Coronary artery (tissue), 2 donors: ENCODE measurements at places on chromosomes 6 and 20.

GRCh38 chr6:36722365-36722764 lies 24.7 kb downstream of the RAB44 start:
- no peak for DNase-seq

DNA sequence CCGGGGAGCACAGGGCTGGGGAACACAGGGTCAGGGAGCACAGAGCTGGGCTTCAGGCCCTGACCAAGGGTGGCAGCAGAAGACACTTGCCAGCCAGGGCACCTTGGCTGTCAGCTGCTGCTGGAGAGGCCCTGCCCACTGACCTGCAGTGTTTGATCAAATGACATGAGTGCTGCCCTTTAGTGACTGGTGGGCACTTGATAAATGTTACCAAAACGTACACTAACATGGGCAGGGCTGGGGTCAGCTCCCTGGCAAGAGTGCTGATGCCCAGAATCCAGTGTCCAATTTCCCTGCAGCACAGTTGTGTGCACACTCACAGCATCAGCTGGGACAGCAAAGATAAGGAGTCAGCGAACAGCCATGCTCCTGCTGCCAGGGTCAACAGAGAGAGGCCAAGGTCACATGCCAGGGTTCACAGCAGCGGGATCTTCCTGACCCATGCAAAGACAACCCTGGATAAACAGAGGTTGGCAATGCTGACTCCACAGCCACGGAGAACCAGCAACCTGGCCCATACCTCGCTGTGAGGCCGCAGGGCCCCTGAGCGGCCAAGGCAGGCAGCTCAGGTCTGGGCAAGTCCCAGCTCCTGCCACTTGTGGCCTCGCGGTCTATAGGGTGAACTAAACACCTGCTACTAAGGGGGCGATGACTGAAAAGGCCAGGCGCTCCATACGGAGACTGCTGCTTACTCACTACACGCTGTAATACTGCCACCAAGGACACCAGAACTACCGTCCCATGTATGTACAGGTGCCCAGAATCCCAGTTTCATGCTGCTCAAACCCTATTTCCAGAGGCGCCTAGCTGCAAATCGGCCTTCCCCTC lies 46.3 kb downstream of the NINL start:
- no peak for DNase-seq

DNA sequence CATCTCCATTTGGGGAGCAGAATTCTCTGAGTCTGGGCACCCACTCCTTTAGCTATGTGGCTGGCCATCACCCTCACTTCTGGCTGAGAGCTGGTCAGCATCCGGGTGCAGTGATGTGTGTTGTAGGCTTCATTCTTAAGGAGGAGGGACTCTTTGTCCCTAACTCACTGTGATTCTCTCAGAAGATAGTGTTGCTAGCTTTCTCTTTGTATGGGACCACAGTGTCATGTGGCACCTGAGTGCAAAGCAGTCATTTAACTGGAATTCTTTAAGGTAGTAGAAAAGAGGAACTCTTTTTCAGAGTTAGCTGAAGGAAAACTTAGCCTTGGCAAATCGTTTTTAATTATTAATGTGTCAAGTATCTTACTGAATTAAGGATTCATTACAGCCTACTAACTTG lies 165.9 kb downstream of the JARID2 start:
- DNase-seq = no peak

GRCh38 chr6:128158496-128158895 lies 257.6 kb upstream of the THEMIS start:
- DNase-seq = no peak

DNA sequence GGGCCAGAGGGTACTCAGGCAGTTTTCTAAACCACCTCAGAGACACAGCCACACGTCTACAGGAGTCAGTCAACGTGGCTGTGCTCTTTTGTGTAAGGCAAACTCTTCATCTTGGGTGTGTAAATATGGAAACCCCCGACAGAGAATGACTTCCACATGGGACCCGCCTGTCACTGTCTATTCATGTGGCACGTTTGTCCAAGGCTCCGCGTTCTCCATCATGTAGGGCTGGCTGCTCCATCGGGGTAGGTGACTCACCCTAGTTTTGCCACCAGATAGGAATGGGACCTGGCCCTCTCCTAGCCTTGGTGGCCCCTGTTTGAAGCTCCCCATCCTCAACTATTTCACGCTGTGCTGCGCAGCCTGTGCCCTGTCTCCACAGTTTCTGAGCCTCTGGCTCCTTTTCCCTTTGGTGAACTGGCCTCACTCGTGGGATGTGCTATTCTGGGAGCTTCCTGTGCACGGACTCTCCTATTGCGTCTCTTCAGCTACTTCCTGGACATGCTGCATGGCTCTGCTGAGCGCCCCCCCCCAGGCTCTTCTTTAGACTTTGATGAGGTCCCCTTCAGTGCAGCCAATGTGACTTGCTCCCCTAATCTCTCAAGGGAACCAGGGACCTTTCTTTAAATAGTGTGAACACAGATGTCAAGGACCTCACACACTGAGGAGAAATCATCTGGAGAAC lies 143.2 kb upstream of the PDE10A start:
- DNase-seq = no peak

DNA sequence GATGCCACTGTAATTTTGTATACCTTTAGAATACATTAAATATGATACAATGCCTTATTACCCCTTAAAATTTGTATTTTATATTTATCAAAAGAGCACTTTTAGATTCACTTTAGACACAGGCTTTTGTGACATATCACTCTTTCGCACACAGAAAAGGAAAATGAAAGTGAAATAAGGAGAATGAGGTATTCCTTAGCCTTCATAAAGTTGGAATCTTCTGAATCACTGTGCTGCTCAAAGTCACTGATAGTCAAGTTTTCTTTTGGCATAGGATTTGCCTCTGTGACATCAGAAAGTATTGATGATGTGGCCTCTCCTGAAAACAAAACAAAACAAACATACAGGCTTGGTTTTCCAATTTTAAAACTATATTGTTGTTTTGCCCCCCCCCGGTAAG lies 1097.1 kb downstream of the KIF16B start:
- DNase-seq = no peak

GRCh38 chr6:107235511-107235910 lies 120.2 kb upstream of the BEND3 start:
- no peak for DNase-seq

DNA sequence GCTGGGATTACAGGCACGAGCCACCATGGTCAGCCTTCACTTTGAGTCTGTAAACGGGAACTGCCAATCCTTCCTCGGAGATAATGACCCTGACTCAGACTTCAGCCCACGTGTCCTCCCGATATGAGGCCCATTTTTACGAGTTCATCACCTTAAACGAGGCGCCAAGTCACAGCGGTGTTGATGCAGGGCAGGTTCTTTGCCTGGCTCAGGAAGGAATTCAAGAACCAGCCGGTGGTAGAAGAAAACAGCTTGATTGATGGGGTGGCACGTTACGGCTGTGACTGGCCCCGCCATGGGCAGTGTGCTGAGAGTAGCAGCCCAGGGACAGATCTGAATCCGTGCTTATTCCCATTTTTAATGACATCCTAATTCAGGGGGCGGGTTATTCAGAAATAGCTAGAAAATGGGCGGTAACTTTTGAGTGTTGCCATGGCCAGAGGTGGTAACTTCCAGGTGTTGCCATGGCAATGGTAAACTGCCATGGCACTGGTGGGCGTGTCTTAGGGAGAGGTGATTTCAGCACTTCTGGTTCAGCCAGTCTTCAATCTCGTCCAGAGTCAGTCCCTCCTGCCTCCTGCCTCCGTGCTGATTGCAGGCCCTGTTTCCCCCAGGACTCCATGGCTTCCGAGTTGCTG lies 9.1 kb upstream of the MAP1LC3A start:
- DNase-seq = no peak

DNA sequence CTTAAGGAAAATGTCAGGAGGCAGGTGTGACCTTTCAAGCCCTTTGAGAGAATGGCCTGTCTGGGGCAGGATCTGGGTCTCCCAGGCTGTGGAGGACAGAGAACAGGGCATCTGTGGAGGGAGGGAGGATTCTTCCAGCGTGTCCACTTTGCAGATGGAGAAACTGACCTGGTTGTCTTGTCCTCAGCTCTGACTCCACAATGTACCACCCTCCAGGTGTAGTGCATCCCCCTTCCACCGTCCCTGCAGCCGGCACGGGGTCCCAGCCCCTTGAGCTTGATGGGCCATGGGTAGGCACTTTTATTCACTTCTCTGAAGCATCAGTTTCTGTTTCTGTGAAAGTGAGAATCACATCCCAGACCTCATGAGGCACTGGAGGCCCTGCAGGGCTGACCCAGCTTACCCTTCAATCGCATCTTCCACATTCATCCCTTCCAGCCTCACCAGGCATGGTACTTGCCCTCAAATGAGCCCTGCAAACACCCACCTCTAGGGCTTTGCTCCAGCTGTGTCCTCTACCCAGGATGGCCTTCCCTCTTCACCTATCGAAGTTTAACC lies 4.6 kb upstream of the TGM2 start:
- DNase-seq = peak; percentile 73

- no peak for DNase-seq
These were observed 33.3 kb downstream of the THBS2 start for GRCh38 chr6:169220068-169220964.

GRCh38 chr6:135465903-135466302 lies 31.6 kb downstream of the AHI1 start:
- no peak for DNase-seq

DNA sequence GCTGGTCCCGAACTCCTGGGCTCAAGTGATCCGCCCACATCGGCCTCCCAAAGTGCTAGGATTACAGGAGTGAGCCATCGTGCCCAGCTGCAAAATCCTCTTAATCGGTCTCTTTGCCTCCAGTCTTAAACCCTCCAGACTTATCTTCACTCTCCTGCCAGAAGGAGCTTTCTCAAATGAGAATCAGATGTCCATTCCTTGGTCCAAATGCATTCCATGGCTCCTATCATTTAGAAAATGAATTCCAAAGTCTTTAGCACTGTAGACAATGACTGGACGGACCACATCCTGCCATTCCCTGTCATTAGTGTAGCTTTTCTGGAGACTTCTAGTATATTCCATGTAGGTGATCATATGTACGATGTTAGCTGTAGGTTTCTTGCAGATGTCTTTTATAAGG lies 141.9 kb downstream of the ID4 start:
- DNase-seq = no peak

DNA sequence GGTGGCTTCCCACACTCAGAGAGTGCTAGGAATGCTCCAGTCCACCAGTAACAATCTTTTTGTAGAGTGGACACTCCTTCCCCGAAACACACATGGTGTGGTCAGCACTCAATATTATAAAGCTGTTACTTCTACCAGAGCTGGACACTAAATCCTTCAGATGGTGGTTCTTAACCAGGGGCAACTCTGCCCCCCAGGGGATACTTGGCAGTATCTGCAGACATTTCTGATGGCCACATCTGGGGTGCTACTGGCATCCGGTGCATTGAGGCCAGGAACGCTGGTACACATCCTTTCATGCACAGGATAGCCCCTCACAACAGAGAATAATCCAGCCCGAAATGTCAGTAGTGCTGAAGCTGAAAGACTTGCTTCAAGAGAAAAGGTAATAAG lies 124.4 kb downstream of the NFATC2 start:
- no peak for DNase-seq

DNA sequence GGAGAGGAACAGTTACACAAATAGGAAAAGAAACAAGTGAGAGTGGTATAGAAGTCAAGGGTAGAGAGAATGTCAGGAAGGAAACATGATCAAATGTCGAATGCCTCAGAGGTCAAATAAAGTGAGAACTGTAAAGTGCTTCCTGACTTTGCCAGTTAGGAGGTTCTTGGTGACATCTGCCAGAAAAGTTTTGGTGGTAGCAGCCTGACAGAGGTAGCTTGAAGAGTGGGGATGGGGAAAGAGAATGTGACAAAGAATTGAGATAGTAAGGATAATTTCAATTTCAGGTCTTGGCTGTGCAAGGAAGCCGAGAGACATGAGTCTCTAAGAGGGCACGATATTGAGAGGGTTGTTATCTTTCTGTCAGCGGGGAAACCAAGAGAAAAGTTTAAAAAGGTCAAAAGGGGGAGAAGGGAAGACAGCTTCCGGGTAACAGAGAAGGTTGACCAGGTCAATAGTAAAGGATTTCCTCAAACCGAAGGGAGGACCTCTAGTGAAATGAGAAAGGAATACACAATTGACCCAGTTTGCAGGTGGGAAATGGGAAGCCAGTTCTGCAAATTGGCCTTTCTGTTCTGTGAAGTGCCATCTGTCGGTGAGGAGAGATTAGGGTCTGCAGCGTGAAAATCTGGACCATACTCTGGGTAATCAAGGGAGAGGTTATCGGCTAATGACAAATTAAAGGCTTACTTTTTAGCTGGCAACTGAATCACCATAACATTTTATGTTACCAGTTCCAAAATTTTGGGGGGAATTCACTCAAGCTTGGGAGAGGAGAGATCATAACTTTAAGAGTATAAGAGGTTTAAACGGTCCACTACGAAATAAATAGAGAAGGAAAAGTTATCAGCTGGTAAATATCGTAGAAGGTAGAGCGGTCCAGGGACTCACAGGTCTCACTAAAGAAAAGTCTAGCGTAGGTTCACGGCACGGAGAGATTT lies 973 bp upstream of the BRD2 start:
- DNase-seq = no peak

- no peak for DNase-seq
These were observed 503 bp upstream of the GPLD1 start for GRCh38 chr6:24489881-24490280.

DNA sequence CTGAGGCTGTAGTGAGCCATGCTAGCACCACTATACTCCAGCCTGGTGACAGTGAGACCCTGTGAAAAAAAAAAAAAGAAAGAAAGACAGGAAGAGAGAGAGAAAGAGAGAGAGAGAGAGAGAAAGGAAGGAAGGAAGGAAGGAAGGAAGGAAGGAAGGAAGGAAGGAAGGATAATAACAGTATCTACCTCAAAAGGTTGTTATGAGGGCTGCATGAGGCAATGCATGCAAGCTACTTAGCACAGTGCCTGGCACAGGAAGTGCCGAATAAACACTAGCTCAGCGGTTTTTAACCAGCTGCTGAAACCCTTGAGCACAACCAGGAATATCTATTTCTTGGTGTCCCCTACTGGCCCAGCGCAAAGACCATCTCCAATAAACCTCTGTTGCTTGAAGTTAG lies 62.3 kb upstream of the TBC1D7 start:
- DNase-seq = no peak

- DNase-seq = peak; percentile 47
These were observed 118.1 kb downstream of the SYNDIG1 start for GRCh38 chr20:24587384-24588046.

GRCh38 chr6:126064748-126065401 lies 78.5 kb downstream of the TRMT11 start:
- no peak for DNase-seq

DNA sequence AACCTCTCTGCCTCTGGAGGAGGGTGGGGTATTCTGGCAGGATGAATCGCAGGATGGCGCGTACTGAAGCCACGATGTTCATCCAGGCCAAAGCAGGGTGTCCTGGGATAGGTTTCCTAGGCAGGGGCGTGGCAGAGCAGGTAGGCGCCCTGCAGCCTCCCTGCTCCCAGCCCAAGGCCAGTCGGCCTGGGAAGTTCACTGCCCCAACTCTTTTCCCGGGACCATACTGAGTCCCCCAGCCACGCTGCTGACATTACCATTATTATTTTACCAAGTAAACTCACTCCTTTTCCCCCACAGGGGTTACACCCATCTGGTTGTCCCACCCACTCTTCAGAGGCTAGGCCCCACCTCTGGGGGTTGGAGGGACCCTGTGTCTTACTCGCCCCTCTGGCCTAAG lies 21.8 kb downstream of the SDCBP2 start:
- no peak for DNase-seq

GRCh38 chr6:127249621-127250020 lies 17.0 kb upstream of the RNF146 start:
- DNase-seq = no peak
